Muscle of leg (tissue), 16 donors: ENCODE measurements at places on chromosomes 5 and 9. TPM values are rescaled to one million over a fixed set of nuclear protein-coding genes. Genes with fewer than 3 reads are reported as not detected.

Gene ZNF366
- total RNA-seq = 2.1 TPM

Gene PPP2R2B
- total RNA-seq = 3.5 TPM

Gene SLC6A7
- 0.35 TPM for total RNA-seq

Gene UBE2QL1
- 0.58 TPM for total RNA-seq

Gene HMGCS1
- total RNA-seq = 23.5 TPM

Gene LRRC19
- not detected for total RNA-seq

Gene PDGFRB
- total RNA-seq = 109 TPM

Gene PCDHB4
- 1.8 TPM for total RNA-seq

Gene ACOT12
- 0.18 TPM for total RNA-seq

Gene TIGD6
- 3.5 TPM for total RNA-seq

DNA sequence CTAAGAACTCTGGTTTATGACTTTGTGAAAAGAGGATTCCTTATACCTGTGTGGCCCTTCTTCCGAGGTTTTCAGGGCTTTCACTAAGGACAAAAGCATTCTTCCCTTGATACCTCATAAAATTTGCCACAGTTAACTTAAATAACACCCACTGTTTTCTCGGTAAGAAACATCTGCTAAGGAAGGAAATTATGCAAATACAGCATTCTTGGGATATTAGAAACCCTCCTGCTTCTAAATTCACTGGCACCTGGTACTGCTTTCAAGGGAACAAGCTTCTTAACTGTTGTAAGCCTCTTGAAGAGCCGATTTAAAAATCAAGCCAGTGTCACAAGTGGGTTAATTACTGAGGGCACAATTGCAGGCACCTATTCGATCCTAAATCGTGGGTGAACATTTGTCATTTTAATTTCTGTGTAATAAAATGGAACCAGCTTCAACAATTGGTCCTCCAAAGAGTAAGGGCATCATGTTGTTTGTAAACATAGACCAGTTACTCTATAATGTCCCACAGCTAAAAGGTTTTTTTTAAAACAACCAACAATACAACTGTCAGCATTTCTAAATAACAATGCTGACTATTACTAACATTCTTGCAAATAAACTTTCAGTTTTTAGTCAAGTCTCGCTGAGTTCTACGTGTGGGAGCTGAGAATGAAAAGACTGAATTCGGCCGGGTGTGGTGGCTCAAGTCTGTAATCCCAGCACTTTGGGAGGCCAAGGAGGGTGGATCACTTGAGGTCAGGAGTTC lies 26.6 kb downstream of the AK3 start:
- H3K27me3 ChIP-seq = no peaks in the 10 kb centered on the region
- H3K4me3 ChIP-seq = no peak overlapping the region
- DNase-seq = no peak

DNA sequence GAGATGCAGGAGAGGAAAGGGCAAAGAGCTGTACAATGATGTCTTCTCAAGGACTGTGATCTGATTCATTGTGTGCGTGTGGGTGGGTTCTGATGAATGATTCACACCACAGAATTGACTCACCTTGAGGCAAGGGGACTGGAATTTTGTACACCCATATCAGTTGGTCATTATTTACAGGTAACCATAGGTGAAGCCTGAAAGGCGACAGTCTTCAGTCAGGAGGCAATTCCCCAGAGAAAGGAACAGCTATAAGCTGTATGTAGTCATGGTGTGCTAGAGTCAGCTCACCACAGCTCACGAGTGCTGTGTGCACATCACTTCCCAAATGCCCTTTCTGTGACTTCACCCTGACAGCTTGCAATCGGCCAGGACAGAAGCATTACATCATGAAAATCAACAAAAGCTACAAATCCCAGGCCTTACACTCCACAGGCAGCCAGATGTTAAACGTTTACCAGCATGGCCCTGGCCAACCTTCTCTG lies 87.6 kb upstream of the RPS23 start:
- H3K4me3 ChIP-seq = no peak overlapping the region
- peaks cover 2% of the 10 kb centered on the region for H3K4me1 ChIP-seq
- H3K27ac ChIP-seq = no peak overlapping the region
- no peaks in the 10 kb centered on the region for H3K27me3 ChIP-seq

- H3K27me3 ChIP-seq = peaks cover 28% of the 10 kb centered on the region
- no peak overlapping the region for H3K4me3 ChIP-seq
- DNase-seq = peak; percentile 54
- no peak overlapping the region for H3K27ac ChIP-seq
- H3K36me3 ChIP-seq = no peaks in the 10 kb centered on the region
Observed at GRCh38 chr9:127921557-127922120, 4.8 kb upstream of the ST6GALNAC4 start.

GRCh38 chr5:180081481-180081880 lies 9.9 kb upstream of the RNF130 start:
- H3K27me3 ChIP-seq = peaks cover 8% of the 10 kb centered on the region
- no peak overlapping the region for H3K4me3 ChIP-seq
- no peaks in the 10 kb centered on the region for H3K4me1 ChIP-seq
- DNase-seq = no peak
- no peak overlapping the region for H3K27ac ChIP-seq
- H3K36me3 ChIP-seq = no peaks in the 10 kb centered on the region

DNA sequence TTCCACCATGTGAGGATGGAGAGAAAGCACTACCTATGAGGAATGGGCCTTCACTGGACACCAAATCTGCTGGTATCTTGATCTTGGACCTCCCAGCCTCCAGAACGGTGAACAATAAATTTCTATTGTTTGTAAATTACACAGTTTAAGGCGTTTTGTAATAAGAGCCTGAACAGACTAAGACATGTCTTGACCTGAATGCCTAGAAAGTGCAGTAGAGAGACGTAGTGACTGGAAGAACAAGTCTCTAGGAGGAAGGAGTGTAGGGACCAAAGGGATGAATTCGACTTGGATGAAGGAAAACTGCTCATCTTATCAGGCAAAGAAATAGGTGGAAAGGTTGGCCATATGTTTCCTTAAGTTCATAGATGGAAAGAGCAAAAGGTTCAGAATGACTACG lies 309.8 kb upstream of the RGMB start:
- no peaks in the 10 kb centered on the region for H3K27me3 ChIP-seq
- H3K4me3 ChIP-seq = no peak overlapping the region
- no peak overlapping the region for H3K27ac ChIP-seq
- no peak for DNase-seq
- H3K36me3 ChIP-seq = no peaks in the 10 kb centered on the region

DNA sequence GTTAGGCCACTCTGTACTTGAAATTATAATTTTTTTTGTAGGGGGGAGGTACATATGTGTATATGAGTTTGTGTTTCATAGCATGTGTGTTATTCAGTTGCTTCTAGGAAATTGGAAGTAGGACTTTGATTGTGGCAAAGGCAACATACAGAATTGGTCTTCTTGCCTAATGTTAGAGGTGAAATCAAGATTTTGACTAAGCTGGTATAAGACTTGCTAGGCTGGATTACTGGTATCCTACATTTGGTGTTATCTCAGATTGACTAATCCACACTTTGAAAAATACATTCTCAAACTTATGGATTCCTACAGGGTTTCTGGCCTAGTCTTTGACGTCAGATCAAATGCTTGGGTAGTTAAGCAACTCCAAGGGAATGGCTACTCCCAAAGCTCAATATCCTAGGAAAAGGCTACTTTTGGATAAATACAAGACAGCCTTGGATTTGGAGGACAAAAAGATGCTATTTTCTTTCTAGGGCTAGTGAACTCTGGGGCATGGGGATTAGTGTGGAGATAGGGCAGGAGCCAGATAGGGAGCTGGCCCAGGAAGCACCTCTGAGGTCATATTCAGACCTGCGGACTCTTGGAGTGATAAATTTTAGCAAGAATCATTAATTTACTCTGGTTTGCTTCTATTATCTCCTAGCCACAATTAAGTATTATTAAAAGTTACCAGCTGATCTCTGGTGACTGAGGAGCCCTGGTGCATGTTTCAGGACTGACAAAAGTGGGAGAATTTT lies 144.0 kb upstream of the RPS23 start:
- H3K27ac ChIP-seq = peak overlapping the region; percentile 42
- H3K4me3 ChIP-seq = no peak overlapping the region
- H3K27me3 ChIP-seq = no peaks in the 10 kb centered on the region
- no peak for DNase-seq
- no peaks in the 10 kb centered on the region for H3K36me3 ChIP-seq

DNA sequence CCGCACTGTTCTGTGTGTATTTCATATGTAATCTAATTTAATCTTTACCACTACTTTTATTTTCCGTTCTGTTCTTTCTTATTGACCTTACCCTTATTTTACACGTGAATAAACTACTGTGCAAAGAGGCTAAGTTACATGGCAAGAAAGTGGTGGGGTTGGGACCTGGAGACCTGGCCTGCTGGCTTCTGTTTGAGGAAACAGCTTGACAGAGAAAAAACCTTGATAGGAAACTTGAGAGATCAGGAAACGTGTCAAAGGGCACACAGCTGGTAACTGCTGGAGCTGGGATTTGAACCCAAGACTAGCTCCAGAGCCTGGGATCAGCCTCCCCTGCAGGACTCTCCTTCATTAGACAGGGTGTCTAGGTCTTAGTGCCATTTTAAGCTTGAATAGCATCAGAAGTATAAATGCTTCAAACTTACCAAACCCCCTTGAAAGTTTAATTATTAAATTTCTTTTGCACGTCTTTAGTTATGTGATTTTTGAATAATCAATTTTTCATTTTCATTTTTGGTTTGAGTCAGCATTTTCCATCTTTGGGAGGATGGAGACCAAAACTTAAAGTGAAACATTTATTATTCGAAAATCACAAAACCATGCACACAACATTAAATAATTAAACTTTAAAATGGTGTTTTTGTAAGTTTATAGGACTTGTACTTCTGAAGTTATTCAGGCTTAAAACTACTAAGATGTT lies 129.5 kb downstream of the RGS3 start:
- no peaks in the 10 kb centered on the region for H3K27me3 ChIP-seq
- peak overlapping the region; percentile 85 for H3K27ac ChIP-seq
- H3K4me1 ChIP-seq = peaks cover 72% of the 10 kb centered on the region
- peaks cover 33% of the 10 kb centered on the region for H3K36me3 ChIP-seq

DNA sequence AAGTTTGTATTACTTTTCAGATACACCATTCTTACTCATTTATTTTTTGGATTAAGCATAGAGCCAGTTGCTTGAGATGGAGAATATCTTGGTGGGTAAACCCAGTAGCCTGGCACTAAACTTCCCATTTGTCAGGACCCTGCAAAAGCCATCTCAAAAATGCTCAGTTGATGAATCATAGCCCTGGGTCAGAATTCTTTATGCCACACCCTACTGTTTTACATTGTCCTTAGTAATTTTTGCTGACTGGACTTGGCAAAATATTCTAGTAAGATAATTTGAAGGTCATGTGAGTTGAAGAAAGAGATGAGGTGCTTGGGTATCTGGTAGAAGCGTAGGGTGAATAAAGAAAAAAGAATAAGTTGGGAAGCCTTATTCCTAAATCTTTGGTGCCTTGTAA lies 50.7 kb downstream of the C7 start:
- DNase-seq = no peak
- no peaks in the 10 kb centered on the region for H3K36me3 ChIP-seq
- no peak overlapping the region for H3K4me3 ChIP-seq
- no peaks in the 10 kb centered on the region for H3K4me1 ChIP-seq

DNA sequence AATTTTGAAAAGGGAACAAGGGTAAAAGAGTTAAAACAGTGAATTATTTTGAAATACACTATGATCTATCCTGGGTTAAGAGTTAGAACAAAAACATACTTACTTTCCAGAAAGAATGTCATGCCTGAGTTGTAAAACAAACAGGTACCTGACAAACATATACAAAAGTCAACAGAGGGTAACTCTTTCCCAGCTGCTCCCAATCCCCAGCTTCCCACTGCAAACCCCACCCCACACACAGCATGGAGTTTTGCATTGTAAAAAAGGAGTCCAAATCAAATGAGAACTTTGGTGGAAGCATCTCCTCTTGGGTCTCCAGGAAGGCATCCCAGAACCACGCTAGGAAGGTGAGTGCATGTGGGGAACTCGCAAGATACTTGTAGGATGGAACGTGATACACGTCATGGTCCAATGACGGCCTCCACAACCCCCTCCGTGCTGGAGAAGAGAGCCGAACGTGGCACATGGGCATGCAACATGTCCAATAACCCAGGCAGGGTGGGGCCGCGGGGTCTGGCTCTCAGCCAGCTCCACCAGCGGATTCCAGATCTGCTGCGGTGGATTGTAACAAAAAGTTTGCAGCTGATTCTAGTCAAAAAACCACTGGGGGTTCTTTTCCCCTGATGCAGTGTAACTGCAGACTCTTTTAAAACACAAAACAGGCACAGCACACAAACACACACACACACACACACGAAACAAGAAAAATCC lies 55.8 kb downstream of the EPB41L4B start:
- no peak overlapping the region for H3K27ac ChIP-seq
- H3K36me3 ChIP-seq = no peaks in the 10 kb centered on the region
- peak; percentile 28 for DNase-seq

- no peak overlapping the region for H3K4me3 ChIP-seq
- no peak for DNase-seq
- no peaks in the 10 kb centered on the region for H3K27me3 ChIP-seq
- H3K36me3 ChIP-seq = no peaks in the 10 kb centered on the region
Observed at GRCh38 chr5:44891116-44891515, 82.4 kb downstream of the MRPS30 start.

DNA sequence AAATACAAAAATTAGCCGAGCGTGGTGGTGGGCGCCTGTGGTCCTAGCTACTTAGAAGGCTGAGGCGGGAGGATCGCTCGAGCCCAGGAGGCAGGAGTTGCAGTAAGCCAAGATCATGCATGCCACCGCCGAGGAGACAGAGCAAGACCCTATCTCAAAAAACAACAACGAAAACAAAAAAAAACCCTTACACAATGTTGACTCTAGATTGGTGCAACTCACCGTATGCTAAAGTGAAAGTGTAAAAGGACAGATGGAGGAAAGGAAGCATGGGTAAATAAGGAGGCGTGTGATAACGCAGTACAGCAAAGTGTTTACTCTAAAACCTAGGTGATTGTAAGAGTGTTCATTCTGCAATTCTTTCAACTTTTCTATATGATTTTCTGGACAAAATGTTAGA lies 15.9 kb upstream of the RUFY1 start:
- H3K27ac ChIP-seq = no peak overlapping the region
- peaks cover 5% of the 10 kb centered on the region for H3K27me3 ChIP-seq
- no peak for DNase-seq
- no peaks in the 10 kb centered on the region for H3K36me3 ChIP-seq
- no peak overlapping the region for H3K4me3 ChIP-seq

DNA sequence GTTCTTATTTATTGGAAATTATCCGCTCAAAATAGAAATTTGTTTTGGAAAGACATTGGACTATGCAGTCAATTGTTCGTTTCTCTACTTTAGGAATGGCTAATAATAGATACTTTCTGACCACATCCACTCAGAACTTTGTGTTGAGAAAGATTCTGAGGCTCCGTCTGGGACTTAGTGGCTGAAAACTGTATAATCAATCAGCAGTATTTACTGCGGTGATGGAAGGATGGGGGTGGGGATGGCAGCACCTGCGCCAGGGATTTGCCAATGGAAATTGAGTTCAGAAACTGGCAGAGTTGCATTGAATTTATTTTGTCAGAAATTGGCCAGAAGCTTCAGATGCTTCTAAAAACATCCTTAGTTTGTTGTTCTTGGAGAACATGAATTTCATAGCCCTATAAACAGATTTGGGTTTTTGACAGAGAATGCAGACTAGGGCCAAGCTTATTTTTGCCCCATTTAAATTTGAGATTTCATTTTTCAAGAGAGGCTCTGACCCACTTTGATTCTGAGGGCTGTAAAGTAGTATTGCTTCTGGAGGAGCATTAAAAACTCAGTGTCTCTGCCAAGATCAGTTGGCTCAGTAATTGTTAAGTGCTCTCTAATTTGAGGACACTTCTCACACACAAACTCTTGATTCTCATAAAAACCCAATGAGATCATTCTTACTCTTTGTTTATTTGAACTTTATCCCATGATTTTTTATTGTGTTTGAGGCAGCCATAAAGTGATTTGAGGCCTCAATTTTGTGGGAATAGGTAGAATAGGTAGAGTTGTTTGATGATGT lies 215.1 kb downstream of the CD180 start:
- no peak overlapping the region for H3K4me3 ChIP-seq
- H3K27me3 ChIP-seq = no peaks in the 10 kb centered on the region
